Cardiac muscle cell (in vitro differentiated cells and primary cell): ENCODE measurements at places on chromosomes 2 and 18.

GRCh38 chr18:26901020-26901419, 35.5 kb upstream of the AQP4 start:
- DNase-seq: no peak

DNA sequence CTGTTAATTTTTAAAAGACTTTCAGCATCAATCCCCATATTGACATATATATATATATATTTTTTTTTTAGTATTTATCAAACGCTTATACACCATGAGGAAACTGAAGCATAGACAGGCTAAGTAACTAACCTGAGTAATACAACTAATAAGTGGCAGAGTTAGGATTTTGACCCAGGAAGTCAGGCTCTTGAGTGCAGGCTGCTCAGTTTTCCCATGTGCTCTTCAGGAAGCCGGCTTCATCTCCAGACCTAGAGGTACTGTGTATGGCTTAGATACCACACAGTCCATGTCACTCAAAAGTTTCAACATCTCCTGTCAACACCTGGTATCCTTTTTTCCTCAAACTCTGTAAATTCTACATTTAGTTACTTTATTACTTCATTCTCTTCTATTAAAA, 841.7 kb upstream of the ACVR2A start:
- DNase-seq: no peak

DNA sequence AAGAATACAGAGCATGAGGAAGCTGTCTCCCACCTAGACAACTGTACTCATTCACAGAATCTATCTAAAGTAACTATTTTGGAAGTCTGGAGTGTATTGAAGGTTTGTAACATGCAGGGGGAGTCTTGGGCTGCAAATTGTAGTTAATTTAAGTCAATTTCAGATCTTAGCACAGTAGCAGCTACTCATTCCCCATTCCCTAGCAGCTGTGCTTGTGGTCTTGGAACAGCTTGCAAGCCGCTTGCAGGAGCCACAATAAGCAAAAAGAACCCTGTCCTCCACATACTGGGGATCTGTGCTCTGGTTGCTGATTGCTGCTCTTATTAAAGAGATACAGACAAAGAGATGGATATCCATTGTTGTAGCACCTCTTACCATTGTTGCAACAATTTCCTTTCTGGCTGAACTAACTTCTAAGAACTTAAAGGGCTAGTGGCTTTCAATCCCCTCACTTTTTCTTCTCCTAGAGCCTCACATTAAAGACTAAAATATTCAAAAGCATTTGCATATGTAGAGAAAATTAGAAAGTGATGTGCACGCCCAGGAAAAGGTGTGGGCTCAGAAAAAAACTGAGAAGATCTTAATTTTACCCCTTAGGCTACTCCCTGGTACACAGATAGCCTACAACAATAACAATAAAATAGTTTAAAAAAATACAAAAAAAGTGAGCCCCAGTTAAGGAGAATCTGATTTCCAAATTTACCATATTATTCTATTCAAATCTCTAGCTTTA, 1775.1 kb upstream of the PIK3C3 start:
- DNase-seq: no peak

GRCh38 chr2:160258492-160258805, 58.4 kb upstream of the ITGB6 start:
- no peak for DNase-seq

GRCh38 chr18:32730620-32731091, 42.2 kb downstream of the KLHL14 start:
- peak; percentile 0 for DNase-seq

DNA sequence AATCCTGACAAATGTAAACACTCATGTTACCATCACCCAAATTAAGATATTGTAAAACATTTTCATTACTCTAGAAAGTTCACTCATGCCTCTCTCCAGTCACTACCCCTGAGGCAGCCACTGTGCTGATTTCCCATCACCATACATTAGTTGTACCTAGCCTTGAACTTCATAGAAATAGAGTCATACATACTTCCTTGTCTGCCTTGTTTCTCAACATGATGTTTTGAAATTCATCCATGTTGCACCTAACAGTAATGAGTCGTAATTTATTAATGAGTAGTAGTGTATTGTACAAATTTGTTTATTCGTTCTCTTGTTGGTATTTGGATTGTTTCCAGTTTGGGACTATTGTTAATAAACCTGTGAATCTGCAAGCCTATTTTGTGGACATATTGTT, 49.0 kb upstream of the TWSG1 start:
- DNase-seq: no peak

DNA sequence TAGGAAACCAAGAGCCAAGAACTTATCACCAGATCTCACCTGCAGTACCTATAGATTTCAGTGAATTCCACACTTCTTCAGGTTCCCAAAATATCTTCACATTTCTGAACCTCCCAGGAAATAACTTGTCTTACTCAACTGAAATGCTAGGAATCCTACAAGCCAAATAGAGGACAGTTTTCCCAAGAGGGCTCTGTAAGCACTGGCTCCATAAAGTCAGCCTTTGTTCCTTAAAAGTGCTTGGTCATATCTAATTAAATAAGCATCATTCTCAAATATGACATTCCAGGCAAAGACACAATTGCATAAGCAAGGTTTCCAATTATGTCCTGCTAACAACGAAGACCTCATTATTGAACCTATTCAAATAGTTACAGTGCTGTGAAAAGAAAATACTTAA, 154.6 kb upstream of the MGAT5 start:
- no peak for DNase-seq

DNA sequence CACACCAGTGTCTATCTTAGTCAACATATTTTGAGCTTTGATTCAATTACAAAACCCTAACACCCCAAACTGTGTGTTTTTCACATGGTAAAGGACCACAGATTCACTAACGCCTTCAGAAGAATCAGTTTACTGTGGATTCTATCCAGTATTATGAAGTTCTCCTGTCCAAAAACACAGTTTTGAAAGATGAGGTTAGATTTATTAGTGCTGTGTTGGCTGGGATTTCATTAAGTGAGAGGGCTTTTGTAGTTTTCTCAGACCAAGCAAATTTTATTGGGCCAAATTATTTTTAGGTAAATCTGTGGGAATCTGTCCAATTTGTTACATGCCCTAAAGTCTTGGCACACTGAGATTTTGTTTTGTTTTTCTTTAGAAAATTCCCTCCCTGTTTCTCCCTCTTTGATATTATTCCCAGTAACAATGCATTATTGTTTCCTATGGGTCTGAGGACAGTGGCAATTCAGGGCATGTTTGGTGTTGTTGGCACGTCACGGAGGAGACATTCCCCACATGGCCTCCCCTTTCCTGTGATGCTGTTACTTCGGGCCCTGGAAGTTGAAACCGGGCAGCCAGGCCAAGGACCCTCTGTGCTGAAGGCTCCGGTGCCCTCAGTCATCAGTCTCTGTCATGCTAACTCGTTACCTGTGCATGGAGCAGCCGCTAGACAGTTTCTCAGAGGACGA, 87.5 kb upstream of the ALKAL2 start:
- DNase-seq: no peak

GRCh38 chr2:26730549-26731344, 33.3 kb upstream of the SLC35F6 start:
- DNase-seq: no peak

DNA sequence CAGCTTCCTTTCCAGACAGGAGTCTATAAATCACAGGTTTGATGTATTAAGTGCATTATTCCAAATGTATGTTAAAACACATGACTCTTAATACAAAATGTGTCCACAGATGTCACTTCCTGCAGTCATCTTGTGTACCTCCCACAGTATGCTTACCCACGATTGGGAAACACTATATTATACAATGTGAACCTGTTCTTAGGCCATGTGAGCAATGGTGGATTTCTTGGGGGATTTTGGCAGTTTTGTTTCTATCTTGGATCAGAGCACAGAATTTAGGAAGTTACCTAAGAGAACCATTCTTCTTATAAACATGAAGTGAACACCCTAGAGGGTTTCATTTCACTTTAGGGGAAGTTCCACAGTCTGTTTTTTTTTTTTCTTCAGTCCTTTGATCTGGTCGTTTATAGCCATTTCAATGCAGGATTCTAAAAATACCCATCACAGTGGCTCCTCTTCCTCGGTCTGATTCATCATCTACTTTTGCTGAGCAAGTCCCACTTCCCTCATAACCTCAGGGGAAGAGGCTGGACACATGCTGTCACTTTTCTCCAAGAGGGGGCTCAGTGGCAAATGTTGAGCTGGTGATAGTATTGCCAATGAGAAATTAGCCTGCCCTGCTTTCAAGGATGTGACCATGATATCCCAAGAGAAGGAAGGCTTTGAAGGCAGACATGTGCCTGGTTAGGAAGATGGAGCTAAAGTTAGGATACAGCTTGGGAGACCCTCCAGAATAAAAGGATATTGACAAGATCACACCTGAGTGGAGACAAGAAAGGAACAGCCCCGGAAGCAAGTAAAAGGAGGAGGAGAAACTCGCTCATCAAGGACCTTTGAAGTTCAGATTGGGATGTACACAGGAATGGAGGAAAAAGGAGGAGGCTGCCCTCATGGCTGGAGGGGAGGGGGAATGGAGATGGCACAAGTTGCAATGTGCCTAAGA, 22.6 kb downstream of the PLEK start:
- no peak for DNase-seq

GRCh38 chr2:19868701-19869580, 32.8 kb downstream of the TTC32 start:
- DNase-seq: peak; percentile 66

DNA sequence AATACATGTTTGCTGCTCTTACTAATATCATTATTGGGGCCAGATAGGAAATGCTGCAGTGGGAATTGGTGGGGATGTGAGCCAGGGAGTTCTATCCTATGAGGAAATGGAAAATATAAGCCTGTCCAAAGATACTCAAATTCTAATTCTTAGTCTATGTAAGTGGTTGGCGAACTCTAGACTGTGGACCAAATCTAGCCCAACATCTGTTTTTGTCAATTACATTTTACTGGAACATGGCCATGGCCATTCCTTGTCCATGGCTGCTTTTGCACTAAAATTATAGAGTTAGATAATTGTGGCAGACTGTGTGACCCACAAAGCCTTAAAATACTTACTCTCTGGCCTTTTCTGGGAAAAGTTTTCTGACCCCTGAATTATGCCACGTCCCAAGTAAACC, 113.3 kb downstream of the MGAT5 start:
- DNase-seq: no peak

GRCh38 chr2:9573840-9574239, 18.2 kb upstream of the ADAM17 start:
- no peak for DNase-seq

- no peak for DNase-seq
Measured at GRCh38 chr2:233092432-233093165, 32.5 kb downstream of the INPP5D start.

DNA sequence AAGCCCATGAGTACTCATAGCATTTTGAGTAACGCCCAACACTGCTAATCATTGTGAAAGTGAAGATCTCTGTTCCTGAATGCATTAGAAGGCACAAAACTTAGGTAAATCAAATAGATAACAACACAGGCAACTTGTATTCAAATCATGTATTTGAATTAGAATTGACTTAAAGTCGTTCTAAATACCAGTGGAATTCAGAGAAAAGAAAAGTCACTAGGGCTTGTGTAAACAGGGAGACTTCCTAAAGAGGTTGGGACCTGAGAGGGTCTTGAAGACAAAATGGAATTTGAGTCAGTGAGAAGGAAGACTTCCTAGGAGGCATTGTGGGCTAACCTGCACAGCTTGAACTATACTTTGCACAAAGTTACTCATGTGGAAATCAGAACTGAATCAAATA, 127.2 kb downstream of the CTNNA2 start:
- DNase-seq: no peak
